Kidney epithelial cell (primary cell): ENCODE measurements at places on chromosomes 3 and 15.

DNA sequence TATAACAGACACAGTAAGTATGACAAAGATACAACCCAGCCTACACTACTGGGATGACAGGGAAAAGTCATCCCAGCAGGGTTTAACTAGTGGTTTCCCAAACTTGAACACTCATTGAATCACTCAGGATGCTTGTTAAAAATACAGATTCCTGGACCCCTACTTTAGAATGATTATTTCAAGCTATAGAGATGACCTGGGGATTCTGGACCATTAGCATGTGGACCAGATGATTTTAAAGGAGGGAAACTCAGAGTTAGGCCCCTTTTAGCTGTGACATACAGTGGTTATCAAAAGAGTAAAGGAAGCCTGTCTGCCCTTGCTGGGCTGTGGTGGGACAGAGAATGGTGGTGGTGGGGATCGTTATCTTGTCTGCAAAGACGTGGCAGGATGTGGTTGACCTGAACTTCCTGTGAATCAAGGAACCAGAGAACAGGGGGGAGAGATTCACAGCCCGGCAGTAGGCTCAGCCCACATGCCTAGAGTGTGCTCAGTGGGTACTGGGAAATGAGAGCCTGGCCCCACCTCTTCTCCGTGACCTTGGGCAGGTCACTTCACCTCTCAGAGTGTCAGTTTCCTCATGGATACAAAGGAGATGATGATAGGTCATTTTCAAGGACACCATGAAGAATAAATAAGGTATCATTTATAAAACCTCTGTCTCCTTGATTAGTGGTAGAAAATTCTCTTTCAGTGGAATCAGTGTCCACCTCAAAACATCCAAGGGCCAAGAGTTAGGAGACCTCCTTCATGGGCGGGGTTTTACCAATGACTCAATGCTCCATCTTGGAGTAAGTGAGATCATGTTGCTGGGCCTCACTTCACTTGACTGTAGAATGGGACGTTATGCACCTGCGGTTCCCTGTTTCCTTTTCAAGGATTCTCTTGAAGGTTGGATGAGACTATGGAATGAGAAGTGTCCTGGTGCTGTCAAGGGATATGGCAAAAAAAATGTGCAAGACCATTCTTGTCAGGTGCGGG, 306.5 kb downstream of the RPLP1 start:
- DNase-seq: no peak

DNA sequence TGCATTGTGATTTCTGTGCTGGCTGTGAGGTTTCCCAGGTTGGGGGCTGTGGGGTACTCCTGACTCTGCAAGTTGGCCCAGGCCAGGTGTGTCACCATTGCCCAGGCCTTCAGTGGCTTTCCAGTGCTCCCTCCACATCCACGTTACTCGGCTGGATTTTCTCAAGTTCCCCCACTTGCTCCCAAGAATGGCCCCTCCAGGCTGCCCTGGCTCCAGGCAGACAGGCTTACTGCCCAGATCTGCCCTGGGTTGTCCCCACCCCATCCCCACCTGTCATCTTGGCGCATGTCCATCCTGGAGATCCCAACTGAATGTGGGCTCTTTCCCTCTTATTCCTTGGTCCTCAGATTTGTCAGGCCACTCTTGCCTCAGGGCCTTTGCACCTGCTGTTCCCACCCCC, 3.6 kb downstream of the APBA2 start:
- no peak for DNase-seq

DNA sequence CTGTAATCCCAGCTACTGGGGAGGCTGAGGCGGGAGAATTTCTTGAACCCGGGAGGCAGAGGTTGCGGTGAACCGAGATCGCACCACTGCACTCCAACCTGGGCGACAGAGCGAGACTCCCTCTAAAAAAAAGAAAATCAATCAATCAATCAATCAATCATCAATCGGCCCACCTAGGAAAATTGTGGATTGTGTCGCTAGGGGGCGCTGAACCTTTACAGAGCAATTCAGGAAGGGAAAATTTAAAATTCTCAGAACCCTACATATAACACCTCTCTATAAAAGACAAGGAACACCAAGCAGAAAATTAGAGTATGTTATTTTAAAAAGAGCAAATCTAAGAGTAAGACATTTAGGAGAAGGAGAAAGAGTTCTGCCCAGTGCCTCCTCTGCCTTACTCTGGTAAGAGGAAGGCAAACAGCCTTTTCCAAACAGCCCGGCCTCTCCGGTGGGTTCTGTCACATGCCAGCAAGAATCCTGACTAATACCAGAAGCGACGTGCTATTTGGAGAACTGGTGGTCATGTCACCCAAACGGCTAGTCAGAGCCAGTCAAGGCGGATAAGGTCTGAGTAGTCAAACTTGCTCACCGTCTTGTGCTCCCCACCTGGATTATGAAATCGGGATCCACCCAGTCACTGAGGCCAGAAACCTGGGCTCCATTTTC, 22.3 kb upstream of the SMCO1 start:
- no peak for DNase-seq

DNA sequence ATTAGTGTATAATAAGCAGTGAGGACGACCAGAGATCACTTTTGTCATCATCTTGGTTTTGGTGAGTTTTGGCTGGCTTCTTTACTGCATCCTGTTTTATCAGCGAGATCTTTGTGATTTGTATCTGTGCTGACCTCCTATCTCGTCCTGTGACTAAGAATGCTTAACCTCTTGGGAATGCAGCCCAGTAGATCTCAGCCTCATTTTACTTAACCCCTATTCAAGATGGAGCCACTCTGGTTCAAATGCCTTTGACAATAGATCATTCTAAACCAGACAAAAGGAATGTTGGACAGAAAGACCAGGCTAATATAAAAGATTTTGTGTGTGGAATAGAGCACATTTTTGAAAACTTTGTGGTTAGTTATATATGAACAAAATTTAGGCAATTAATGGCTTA, 618.5 kb upstream of the BCHE start:
- DNase-seq: no peak

- no peak for DNase-seq
Observed at GRCh38 chr3:172595664-172596393, 72.6 kb upstream of the TNFSF10 start.

DNA sequence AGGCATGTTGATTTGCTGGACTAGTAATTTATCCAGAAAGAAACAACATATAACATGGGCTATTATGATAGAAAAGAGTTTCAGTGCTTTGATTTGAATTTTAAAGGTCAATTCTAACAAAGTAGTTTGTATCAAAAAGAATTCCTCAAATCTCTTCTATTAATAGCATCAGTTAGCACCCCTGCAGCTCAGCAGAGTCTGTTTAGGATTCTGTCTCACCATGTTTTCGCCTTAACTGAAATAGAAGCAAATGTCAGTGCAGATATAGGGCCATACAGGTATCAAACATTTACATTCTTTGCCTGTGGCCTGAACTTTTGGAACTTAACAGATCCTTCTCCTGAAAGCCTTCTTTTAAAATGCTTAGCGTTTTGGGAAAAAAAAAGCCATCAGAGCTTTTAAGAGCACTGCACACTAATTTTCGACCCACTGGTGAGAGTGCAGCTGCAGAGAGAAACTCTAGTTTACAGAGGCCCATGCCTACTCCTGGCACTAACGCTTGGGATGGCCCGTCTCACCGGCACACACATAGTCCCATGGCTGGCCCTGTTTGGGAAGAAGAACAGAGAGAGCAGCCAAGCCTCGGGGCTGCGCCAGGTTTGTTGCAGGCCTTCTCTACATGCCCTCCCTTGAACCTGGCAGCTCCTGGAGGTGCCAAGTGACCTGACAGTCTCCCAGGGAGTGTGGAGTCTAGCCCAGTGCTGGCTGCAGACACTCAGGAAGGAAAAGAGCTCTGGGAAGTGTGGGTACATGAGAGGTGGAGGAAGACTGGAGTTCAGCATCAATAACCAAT, 9.9 kb upstream of the PAQR9 start:
- no peak for DNase-seq
